ENCODE measurements at places on chromosomes 5 and 9.

DNA sequence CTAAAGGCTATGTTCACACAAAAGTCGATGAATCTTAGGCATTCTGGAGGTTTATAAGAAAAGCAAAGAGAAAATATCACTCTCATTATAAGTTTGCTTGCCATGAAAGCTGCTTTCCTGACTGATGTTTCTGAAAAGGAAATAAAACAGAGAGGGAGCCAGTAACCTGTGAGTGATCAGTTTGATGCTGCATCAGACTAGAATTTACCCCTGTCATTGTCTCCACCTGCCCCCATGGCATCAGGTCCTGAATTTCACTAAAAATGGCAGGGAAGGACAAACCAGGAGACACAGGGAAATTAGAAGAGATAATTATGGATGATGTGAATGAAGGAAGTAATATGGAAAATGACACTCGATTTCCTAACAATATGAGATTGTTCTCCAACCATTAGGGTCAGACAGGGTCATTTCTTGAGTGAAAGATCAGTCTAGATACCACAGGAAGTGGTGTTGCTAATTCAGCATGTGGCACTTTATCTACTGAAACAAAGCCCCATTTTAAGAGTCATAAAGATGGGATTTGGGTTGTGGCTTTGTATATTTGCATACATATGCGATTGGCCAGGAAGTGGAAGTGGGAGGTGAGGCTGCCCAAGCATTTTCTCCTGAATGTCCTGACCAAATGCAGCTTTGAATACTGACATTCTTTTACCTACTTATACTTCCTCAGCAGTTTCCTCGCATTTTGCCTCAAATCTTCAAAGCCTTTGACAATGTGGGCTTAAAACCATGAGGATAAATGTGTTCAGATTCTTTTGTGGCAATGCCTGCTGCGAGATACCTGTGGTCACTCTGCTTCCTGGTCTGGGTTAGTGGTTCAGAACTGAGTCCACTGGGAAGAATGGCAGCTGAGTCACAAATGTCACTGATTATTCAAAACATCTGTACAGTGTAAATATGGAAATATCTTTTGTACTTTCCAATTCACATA, 29.7 kb downstream of the MEGF10 start:
- no peak for DNase-seq

GRCh38 chr9:92745881-92746280, 18.8 kb downstream of the BICD2 start:
- DNase-seq = no peak

GRCh38 chr9:134408389-134408788, 82.1 kb downstream of the RXRA start:
- DNase-seq = no peak

GRCh38 chr9:6006749-6007057, 8.7 kb downstream of the RANBP6 start:
- no peak for DNase-seq

DNA sequence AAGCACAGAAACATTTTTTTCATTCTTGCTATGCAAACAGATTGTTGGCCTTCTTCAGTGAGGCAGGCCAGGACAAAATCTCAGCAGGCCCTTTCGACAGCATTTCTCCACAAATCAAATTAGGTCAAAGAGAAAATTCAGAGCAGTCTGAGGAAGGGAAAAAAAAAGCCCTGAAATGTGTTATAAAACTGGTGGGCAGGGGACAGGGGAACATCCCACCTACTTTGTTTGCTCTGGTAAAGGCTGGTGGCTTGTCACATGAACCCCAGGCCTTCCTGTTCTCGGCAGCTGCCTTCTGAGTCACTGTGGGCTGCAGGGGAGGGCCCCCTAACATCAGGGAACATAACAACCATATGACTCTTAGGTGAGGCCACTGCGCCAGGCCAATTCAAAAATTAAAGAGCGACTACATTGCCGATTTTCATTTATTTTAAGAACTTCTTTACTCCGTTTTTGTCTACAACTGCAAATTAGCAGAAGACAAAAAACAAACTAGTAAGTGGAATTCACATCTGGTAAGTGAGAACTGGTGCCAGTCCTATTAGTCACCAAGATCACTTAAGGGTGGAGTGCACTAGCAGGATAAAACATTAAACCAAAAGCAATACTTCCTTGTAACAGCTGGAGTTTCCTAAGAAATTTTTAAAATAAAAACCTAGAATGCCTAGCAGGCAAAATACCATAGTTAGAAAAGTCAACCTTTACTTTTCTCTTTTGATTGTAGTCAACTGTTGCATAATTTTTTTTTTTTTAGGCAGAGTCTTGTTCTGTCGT, 46.2 kb upstream of the DENND4C start:
- DNase-seq = peak; percentile 57

DNA sequence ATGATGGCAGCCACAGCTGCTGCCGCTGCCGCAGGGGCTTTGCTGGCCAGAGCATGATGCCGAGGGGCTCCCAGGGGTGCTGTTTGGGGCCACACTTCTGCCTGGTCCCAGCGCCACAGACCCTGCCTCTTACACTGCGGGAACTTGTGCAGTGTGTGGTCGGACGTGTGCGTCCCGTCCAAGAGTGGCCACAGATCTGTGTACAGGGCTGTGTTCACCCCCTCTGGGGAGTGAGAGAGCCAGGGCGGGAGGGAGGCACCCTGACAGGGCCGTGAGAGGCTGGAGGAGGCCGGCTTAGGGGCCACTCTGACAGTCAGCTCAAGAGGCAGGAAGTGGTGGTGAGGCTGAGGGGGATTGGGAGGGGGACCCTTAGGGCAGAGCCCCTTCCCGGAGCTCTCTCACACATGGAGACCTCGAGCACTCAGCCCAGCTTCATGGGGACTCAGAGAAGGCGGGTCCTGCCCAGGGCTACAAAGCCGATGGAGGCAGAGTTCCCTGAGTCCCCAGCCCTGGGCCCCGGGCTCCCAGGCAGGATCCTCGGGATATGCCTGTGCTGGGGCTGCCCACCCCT, 13.1 kb upstream of the CARD19 start:
- no peak for DNase-seq

DNA sequence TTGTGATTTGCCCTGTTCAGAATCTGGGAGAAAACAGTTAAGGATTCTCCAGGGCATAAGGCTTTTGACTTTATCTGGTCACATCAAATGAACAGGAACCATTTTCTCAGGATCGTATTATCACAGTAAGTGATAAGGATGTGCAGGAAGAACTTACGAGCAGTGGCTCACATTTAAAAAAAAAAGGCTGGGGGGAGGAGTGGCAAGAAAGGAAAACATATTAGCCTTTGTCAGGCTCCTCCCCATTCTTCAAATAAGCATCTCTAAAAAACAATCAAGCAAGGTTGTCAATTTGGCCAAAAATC, 234.3 kb upstream of the TMEM161B start:
- DNase-seq = no peak

GRCh38 chr5:155878991-155879575, 447.9 kb upstream of the SGCD start:
- DNase-seq = no peak

DNA sequence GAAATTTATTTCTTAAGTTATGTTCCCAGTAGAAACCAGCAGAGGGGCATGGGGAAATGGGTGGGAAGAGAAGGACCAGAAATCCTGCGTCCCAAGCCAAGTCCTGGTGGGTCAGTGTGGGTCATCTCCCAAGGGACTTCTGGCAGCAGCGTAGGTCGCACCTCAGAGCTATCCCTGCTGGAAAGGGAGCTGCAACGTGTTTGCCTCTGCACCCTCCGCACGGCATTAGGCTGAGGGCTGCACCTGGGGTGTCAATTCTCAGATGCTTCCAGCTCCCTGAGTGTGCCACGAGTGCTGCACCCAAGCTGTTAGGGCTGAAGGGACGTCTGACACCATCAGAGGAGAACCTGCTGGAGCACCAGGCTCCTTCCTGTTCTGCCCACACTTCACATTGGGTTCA, 182.8 kb downstream of the CACNA1B start:
- no peak for DNase-seq

DNA sequence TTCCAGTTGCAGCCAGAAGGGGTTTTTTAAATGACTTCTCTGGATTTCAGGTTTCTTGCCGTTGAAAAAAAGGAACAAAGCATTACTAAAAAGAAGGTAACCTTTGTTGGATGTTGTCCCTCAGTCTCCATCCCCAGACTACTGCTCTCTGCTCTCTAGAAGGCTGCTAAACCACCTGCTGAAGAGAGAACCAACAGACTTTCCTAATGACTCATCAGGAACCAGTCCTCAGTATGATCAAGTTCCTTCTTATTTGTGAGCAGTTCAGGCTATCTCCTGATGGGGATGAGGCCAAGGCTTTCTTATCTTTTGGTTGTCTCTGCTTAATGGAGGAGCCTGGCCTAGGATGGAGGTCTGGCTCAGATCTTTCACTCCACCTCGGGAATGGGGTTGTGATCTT, 4.1 kb downstream of the KIF4B start:
- no peak for DNase-seq

- no peak for DNase-seq
Observed at GRCh38 chr5:142363619-142363963, 38.8 kb upstream of the SPRY4 start.

- no peak for DNase-seq
Observed at GRCh38 chr5:124516567-124516966, 229.9 kb downstream of the ZNF608 start.

DNA sequence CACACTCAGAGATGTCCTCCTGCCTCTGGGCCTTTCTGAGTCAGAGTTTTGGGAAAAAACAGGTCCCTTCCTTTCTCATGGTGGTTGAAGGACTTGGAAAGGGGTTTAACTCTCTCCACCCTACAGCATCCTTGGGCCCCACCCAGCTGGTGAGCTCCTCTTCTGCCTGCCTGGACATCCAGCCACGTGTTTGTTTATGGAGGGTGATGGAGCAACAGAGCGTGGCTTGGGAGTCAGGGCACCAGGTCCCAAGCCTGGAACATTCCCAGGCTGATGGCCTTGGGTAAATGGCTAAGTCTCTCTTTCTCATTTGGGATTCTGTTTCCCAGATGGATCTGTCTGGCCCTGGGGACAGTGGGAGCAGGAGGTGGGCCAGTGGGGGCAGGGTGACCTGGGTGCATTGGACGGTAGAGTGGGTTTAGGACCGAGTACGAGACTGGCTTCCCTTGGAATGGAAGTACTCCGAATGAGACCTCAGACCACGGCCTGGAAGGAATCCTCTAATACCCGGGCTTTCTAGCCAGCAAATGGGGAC, 141.1 kb upstream of the IRX2 start:
- no peak for DNase-seq

GRCh38 chr9:133184971-133185370, 21.3 kb upstream of the GBGT1 start:
- no peak for DNase-seq

DNA sequence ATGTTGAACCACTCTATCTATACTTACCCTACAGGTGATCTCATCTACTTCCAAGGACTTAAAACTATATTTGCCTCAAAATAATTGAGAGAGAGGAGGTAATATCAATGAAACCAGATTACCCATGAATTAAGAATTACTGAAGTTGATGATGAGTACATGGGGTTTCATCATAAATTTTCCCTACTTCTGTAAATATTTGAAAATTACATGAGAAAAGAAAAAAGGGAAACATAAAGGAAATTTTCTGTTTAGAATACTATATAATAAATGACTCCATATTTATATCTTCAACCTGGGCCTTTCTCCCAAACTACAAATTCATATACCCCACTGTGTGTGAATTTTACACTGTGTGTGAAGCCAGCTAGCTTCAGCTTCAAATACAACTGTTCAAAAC, 2.6 kb downstream of the TSTD2 start:
- DNase-seq = no peak

GRCh38 chr9:38202336-38202938, 133.4 kb upstream of the SHB start:
- no peak for DNase-seq

DNA sequence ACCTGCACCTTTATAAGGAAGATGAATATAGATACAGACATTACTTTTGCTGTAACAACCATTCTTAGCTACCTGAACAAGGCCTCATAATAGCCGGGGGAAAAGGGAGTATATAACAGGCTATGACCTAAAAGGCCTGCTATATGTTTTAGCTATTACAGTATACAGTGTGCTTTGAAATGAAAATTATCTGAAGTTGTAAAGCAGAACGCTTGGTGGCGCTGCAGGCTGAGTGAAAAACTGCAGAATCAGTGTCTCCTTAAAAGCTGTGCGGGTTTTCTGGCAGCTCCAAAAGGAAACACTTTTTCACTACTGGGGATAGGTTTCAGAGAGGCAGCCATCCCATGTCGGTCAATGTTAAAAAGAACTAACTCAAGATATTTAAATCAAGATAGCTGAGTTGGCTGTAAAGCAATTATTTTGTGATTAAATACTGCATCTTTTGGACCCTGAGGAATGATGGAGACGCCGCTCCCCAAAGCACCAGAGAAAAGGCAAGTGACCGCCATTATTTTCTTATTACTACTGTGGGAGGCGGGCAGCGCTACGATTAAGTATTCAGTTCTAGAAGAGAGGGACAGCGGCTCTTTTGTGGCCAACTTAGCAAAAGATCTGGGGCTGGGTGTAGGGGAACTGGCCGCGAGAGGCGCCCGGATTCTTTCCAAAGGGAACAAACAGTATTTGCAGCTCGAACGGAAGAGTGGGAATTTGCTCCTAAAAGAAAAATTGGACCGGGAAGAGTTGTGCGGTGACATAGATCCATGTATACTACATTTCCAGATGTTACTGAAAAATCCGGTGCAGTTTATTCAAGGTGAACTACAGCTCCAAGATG, 5.9 kb downstream of the PCDHB6 start:
- DNase-seq = no peak

- DNase-seq = no peak
Observed at GRCh38 chr5:153756540-153756939, 266.1 kb downstream of the GRIA1 start.

- no peak for DNase-seq
Observed at GRCh38 chr5:71810471-71811195, 91.6 kb downstream of the CARTPT start.

GRCh38 chr9:97970165-97970564, 13.0 kb upstream of the ANP32B start:
- DNase-seq = no peak

GRCh38 chr9:105832096-105832710, 137.9 kb downstream of the TMEM38B start:
- DNase-seq = no peak

GRCh38 chr9:33852216-33852826, 35.4 kb downstream of the UBE2R2 start:
- DNase-seq = peak; percentile 48

DNA sequence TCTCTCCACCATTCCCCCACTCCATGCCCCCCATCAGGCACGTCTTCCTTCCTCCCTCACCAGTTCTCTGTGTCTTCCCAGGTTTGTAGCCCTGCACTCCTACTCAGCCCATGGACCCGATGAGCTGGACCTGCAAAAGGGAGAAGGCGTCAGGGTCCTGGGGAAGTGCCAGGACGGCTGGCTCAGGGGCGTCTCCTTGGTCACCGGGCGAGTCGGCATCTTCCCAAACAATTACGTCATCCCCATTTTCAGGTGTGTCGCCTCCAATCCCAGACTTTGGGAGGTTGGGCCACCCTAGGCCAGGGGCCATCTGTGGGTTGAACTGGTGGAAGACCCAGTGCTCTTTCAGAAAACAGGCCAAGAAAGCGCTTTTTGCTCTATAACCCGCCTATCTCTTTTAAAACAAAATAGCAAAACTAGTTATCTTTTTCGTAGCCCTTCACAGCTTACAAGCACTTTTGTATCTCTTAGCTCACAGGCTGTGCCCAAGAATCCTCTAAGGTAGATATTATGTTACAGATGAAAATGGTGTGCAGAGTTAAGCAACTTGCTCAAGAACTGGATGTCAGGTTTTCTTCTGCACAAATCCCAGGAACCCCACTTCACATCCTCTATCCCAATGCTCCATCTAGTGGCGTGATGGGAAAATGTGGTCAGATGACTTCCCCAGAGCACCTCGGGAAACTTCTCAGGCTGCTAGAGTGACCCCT, 56.2 kb downstream of the PLAC8L1 start:
- DNase-seq = no peak

All from stimulated activated CD4-positive, alpha-beta T cell treated with anti-CD3 and anti-CD28 coated beads, Interleukin-1b, Interleukin-23, amount 100 ng/mL, for 4 hours (primary cell).